ENCODE measurements at places on chromosomes 3 and 15.

DNA sequence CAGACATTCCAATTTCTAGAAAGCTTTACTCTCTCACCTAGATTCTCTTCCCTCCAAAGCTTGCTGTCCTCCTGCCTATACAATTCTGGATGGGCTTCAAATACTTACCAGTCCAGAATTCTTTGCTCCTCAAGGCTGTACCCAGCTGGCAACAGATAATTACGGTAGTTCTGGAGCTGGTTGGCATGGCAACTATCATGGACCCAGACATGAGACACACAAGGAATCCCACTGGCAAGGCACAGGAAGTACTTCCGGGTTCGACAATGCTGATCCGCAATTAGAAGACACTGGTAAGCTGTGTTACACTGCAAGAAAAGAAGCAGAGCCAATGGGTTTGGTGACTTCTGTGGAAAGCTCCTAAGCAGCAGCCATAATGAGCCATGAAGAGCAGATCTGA is 37.9 kb downstream of the TUBGCP4 start:
- DNase-seq, result no peak

- DNase-seq, result no peak
These were observed 447.8 kb upstream of the BCHE start for GRCh38 chr3:166285001-166285400.

- no peak for DNase-seq
These were observed 50.2 kb upstream of the ALDH1A3 start for GRCh38 chr15:100829457-100829856.

- DNase-seq, result no peak
These were observed 186.6 kb downstream of the CFAP20DC start for GRCh38 chr3:58863206-58863605.

- DNase-seq, result peak; percentile 8
These were observed 29.3 kb upstream of the SACM1L start for GRCh38 chr3:45659661-45660566.
